ENCODE measurements at places on chromosomes 1 and 21.

- DNase-seq = no peak
These were observed 6.2 kb downstream of the CCDC17 start for GRCh38 chr1:45617618-45618017.

DNA sequence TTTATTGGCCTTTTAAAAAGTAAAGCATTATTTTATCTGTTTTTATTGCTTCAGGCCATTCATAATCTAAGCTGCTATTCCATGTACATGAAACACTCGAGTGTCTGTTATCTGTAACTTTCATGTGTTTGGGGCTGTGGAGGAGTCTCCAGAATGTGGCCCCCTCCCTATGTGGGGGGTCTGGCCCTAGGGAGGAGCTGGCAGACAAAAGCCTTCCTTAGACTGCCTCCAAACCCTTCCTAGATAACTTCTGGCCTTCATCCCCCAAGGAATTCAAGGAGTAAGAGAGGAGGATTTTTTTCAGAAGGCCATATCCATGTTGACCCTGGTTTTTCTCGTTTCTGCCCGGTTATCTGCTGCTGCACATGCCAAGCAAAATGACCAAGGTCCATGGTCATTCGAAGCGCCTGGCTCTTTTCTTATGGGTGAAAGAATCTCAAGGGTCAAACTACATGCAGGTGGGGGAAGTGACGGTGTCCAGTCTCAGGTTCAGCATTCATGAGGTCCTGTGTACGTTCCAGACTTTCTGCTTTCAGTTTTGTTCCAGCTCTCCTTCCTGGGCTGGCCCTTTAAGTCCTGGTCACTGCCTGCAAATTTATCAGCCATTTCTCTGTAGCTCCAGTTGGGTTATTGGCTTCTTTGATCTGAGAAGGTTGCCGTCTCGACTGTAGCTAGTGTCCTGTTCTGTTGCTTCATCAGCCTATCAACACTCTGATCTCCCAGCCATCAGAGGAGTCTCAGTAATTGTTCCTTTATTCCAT is 8.3 kb downstream of the TENT5C start:
- no peak for DNase-seq

DNA sequence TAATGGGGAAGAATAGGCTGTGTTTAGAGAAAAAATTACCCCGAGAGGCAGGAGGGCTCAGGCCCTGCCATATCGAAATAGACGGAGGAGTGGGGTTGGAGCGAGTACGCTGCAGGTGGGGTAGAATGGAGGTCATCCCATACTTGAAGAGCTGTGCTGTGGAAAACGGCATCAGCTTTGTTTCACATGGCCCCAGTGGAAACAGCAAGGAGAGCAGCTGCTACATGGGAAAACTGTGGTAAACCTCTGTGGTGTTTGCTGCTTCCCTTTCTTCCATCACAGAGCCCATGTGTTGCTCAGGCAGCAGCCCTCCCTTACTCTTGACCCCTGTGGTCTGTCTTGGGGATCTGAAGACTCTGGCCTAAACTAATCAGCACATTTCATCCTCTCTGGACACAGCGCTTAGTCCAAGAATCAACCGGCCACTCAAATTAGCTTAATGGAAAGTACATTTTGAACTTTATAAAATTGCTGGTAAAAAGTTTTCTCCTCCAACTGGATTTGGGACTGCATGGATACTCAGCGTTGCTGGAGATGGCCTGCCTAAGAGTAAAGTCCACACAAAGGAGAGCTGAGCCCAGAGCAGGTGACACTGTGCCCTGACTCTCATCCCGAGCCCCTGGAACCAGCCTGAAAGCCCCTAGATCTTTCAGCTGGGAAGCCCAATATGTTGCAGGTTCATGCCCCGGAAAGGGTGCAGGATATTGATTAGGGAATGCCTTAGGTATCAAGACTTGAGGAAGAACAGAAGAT is 127.1 kb upstream of the GADD45A start:
- DNase-seq = no peak

DNA sequence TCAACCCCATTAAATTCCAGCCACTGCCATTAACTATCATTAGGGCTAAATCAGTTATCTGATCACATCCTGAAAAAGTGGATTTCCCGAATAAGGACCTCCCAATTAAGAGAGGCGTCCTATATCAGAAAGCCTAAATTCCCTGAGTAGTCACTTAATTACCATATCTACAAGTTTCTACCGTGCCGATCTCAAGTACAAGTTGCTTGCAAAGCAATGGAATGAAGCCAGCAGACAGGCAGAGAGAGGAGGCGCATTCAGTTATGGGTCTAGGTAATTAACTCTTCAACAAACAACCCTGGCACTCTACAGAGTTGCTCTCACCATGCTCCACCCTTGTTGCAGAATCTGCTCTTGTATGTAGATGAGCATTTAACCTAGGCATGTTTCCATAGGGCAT is 494.6 kb upstream of the RUNX1 start:
- DNase-seq = no peak

- DNase-seq = no peak
These were observed 38.7 kb upstream of the NEK7 start for GRCh38 chr1:198118134-198118533.

DNA sequence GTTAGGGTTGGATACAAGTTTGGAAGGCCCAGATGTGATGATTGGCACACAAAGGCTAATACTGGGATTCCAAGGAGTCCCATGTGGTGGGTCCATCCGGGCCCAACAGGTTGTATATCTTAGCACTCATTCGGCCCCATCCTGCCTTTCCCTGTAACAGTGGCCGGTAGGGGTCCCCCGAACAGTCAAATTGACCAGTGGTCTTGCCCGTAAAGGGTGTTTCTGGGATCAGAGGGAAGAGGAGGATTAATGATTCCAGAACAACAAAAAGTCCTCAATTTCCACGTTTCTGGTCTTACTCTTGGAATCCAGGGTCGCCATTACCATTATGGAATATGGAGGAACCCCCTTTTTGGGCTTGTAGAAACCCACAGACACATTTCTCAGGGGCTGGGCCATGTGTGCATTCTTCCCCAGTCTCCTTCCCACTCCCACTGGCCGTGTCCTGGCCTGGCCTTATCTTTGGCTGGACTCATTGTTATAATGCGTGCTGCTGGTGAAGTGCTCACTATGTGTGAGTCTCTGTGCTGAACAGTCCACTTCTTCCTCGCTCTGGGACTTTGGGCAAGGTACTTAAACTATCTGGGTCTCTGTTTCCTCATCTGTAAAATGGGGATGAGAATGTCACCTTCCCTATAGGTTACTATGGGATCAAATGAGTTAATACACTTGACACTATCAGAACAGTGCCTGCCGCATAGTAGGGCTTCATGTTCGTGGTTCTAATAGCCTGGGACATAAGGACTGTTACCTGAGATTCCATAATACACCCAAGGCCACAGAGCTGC is 161.8 kb downstream of the DYRK1A start:
- no peak for DNase-seq

DNA sequence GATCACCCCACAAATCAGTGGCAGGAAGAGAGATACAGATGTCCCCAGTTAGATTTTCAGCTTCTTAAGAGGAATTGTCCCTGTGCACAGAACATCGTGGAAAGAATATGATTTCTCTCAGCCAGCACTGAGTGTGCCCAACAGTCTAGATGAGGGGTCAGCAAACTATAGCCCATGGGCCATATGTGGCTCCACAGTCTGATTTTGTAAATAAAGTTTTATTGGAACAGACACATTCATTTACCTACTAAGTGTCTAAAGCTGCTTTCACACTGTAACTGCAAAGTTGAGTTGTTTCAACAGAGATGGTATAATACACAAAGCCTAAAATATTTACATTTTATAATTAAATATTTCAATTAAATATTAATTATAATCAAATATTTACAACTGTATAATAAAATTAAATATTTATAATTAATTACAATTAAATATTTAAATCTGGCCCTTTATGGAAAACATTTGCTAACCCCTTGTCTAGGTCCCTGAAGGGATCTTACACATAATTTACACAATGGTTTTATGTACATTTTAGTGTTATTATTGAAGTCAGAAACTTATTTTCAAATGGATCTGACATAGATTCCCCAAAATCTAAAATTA is 407.6 kb downstream of the PTPRU start:
- no peak for DNase-seq

GRCh38 chr1:168893359-168893801 is 164.4 kb upstream of the DPT start:
- DNase-seq = no peak

GRCh38 chr1:55463814-55464475 is 248.8 kb upstream of the USP24 start:
- DNase-seq = no peak

- DNase-seq = no peak
These were observed 1.2 kb upstream of the LRRC52 start for GRCh38 chr1:165542647-165543046.

DNA sequence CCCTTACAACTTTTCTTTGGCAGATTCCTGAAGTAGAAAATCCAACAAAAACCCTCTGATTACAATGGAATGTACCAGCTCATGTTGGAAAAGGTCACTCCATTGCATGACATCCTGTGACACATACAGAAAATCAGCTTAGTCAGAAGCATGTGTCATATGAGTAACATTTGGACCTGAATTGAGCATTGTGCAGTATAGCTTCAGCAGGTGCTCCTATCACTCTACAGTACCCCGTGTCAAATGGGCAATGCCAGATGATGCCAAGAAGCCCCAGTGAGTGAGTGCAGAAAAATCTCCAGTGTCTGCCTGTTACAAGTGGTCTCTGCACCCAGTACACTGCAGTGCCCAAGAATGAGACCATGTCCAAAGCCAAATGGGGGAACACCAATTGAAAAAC is 129.7 kb upstream of the RUNX1 start:
- DNase-seq = no peak

GRCh38 chr1:100921110-100921706 is 25.3 kb downstream of the SLC30A7 start:
- no peak for DNase-seq

GRCh38 chr21:35520302-35520701 is 471.2 kb upstream of the RUNX1 start:
- DNase-seq = no peak

- DNase-seq = no peak
These were observed 41.7 kb downstream of the SYT6 start for GRCh38 chr1:114111731-114112641.

DNA sequence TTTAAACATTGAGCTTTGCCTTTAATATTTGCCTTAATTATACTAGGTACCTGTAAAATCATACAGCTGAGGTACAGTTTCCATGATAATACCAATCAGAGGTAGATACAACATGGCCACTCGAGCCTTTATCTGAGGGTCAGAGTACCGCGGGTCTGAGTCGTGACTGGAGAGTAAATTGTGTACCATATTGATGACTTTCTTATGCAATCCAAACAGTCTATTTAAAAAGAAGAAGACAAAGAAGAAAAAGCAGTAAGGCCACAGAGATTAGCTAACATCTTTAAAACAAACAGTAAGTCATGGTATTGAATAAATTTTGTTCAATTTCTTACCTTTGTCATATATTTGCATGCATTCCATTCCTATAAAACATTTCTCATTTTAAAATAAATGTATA is 68.1 kb upstream of the ANGPTL3 start:
- DNase-seq = no peak

DNA sequence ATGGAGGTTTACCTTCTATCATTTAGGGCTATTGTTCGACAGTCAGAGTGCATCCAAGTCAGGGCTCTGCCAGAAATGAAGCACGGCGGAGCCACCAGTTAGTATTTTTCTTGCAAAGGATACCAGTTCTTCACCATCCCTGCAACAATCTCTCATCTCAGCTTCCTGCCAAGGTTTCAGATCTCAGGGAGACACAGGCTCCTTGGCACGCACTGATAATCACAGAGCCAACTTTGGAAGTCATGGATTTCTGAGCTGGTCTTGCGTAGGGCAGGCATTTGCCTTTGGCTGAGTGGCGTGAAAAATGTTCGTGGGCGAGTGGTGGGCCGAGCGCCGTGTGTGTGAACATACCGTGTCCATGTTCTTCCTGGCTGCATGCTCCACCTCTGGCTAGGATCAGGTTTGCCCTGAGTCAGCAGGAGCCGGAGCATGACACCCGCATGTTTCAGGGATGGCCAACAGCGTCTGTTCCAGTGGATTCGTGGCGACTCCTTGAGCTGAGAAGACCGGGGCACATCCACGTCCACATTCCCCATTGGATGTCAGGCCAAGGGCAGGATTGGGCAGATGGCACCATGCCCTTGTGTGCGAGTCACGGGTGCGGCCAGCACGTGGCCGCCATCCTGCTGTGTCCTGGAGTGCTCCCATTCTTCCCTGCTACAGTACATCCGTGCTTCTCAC is 118.5 kb upstream of the C1orf174 start:
- no peak for DNase-seq

- DNase-seq = no peak
These were observed 159.6 kb downstream of the NFIA start for GRCh38 chr1:61241973-61242381.

GRCh38 chr21:41825216-41825615 is 53.9 kb downstream of the PRDM15 start:
- no peak for DNase-seq

- DNase-seq = no peak
These were observed 72.5 kb downstream of the RUNX3 start for GRCh38 chr1:24857507-24858133.

DNA sequence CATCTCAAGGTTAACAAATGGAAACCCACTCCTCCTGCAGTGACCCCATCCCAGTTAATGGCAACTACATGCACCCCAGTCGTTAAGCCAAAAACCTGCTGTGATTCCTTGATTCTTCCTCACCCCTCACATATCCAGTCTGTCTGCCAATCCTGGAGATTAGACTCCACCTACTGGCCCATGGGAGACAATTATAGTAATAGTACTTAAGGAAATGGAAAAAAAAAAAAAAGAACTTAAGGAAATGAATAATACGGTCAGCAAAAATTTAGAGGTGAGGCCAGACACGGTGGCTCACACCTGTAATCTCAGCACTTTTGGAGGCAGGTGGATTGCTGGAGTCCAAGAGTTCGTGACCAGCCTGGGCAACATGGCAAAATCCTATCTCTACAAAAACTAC is 7.0 kb downstream of the NOL9 start:
- DNase-seq = no peak

GRCh38 chr1:63322944-63323864 is 837 bp downstream of the FOXD3 start:
- DNase-seq = no peak

GRCh38 chr1:78385744-78386462 is 104.9 kb upstream of the PTGFR start:
- DNase-seq = no peak

- no peak for DNase-seq
These were observed 27.7 kb downstream of the NEK2 start for GRCh38 chr1:211647711-211648121.

- no peak for DNase-seq
These were observed 96.0 kb upstream of the ERRFI1 start for GRCh38 chr1:8122160-8122476.
